Stimulated activated CD4-positive, alpha-beta T cell treated with anti-CD3 and anti-CD28 coated beads, Interleukin-12 subunit alpha, Interleukin-12 subunit beta, amount 100 ng/mL, for 4 hours (primary cell): ENCODE measurements at places on chromosomes 2 and 18.

GRCh38 chr2:161033059-161033660 lies 127.1 kb upstream of the TANK start:
- no peak for DNase-seq

DNA sequence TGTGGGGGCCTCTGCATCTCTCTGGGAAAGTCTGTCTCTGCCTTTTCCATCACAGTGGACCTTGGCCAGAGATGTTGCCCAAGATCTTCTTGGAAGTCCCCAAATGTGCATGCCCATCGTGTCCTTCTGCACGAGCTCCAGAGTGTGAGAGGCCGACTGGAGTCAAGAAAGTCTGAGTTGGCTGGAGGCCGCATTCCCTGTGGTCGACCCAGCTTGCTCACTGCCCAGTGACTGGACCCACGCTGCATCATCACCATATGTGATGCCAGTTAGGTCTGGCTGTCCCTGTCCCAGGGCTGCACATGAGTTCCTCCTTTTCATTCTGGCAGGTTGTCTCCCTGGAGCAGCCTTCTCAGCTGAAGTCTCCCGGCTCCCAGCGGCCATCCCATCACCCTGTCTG lies 93.8 kb downstream of the ARL4C start:
- DNase-seq, result no peak

DNA sequence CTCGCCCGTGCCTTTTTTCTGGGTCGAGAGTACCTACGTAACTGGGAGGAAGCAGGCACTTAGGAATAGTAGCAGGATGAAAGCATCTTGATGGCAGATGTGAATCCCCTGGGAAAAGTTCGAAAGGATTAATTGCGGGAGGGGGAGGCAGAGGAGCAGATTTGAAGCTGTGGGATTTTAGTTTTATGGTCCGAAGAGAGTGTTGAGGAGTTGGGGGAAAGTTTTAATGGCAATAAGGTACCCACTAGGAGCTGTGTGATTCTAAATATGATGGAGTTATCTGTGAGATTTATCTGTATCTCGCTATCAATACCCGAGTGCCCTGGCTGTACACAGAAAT lies 1.1 kb downstream of the AGFG1 start:
- no peak for DNase-seq

- DNase-seq, result no peak
These were observed 167.2 kb downstream of the TCF4 start for GRCh38 chr18:55420665-55421307.
